ENCODE measurements at places on chromosomes 3 and 15.

GRCh38 chr15:72338617-72339321, 18.8 kb upstream of the CELF6 start:
- DNase-seq, result no peak

DNA sequence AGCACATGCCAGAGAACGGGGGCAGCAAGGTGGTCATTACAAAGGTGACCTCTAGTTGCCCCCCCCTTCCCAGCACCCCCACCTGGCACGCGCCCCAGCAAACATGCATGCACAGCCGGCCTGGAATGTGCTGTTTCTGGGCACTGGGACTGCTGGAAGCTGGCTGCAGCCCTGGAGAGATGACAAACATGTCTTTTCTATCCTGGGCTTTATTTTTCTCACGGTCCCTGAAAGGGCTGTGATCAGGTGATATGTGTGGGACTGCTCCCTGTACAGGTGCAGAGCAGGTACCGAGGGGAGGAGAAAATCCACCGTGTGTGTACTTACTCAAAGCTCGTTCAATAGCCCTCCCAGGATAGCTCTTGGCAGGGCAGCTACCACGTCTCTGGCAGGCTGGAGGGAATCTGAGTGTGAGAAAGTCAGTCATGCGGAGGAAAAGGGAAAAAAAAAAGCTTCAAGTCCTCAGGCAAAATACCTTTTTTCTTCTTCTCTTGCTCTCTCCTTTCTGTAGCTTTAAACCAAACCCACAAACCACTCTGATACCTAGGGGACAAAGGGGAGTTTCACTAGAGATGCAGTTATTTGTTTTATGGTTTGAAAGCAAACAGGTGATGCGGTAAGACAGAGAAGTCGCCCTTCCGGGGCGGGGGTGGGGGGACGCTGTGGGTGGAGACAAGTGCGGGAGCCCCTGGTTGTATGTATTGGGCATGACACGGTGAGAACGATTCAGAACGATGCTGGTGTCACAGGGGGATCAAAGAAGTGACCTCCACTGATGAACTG, 5.0 kb upstream of the HES1 start:
- DNase-seq, result no peak

DNA sequence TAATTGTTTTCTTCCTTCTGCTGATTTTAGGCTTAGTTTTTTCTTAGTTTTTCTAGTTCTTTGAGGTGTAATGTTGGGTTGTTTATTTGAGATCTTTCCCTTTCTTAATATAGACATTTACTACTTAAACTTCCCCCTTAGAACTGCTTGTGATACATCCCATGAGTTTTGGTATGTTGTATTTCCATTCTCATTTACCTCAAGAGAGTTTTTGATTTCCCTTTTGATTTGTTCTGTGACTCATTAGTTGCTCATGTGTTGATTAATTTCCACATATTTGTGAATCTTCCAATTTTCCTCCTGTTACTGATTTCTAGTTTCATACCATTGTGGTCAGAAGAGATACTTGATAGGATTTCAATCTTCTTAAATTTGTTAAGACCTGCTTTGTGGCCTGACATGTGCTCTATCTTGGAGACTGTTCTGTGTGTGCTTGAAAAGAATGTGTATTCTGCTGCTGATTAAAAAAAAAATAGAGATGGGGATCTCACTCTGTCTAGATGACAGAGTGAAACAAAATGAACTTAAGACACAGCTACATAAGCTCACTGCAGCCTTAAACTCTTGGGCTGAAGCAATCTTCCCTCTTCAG, 22.3 kb downstream of the GRM2 start:
- no peak for DNase-seq

DNA sequence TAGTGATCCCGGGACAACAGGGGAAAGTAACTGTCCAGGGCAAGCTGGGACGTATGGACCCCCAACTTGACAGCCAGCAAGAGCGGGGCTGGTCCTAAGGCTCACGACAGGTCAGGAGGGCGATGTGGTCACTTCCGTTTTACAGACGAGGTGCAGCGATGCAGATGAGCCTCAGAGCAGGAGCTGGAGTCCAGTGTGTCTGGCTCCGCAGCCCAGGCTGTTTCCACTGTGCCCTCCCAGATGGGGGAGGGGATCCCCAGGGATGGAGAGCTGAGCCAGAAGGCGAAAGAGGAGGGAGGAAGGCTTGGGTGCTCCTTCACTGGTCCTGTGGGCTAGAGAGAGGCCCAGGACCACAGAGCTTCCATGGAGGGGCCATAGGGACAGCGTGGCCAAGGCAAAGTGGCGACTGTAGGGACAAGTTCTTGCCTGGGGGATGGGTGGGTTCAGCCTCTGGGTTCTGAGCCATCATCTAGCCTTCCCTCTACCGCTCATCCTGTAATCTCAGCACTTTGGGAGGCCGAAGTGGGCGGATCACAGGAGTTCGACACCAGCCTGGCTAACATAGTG, 5.7 kb downstream of the SNX33 start:
- DNase-seq, result no peak

- DNase-seq, result no peak
Measured at GRCh38 chr15:58308742-58309355, 122.9 kb upstream of the LIPC start.

DNA sequence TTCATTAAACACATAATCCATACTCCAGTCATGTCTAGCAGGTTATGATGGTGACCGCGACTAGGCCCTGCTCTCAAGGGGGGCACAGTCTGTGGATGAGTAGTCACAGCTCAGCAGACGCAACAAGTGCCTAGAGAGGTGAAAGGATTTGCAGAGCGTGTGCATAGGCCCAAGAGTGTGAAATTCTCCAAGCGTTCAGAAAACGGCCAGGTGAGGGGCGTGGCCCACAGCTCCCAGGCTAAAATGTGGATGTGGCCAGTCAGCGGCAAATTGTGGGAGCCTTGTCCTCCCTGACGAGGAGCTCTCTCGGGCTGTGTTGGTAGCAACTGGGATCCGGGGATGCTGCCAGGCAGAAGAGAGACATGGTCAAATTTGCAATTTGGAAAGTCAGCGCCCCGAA, 46.4 kb upstream of the TSEN2 start:
- DNase-seq, result no peak

DNA sequence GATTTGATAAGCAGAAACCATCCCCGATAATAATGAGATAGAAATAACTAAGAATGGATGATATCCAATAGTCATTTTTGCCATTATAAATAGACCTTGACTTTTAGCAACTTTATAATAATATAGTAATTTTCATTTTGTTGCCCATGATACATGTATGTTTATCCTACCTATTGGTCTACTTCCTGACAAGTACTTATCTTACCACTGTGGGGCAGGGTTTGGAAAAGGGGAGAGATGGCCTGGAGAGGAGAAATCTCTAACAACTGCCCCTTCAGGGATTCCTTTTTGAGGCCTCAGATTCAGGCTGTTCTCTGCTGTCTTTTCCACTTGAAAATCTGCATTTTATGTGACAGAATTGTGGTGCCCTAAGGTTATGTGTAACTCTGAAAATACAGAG, 42.2 kb downstream of the FAM98B start:
- no peak for DNase-seq

GRCh38 chr3:197700095-197700494, 36.6 kb downstream of the RUBCN start:
- no peak for DNase-seq

GRCh38 chr3:188280627-188281026, 126.7 kb downstream of the LPP start:
- no peak for DNase-seq

DNA sequence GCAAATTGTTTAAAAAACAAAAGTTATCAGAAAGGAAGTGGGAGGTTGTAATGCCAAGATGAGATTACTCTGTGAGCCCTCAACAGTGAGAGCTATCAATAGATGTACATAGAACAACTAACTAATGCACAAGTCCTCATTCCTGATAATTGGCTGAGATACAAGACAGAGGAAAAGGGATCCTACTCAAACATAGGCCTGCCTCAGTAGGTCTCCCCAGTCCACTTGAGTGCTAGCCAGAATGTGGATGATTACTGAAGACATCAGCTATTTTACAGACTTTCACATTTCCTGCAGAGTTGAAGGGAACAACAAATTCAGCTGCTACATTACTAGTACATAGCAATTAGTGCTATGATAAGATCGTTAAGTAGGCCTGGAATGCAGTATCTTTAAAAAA, 981.9 kb downstream of the TUSC7 start:
- no peak for DNase-seq

DNA sequence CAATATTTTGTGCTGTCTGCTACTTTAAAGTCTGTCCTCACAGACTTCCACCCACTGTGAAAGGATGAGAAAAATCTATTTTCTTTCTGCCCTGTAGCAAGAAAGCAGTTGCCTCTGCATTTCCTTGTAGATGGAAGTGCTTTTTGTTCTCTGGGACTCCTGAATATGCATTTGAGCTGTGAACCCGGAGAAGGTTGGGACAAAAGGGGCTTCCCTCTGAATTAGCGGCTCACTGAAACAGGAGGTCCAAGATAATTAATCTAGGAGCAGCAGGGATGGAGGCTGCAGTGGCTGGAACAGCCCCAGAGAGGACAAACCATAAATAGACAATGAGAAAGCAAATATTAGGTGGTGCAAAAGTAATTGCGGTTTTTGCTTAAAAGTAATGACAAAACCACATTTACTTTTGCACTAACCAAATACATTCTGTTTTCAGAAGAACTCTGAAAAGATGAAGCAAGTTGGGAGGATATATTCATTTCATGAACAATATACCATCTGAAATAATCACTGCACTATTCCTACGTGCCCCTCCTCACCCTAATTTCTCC, 143.4 kb upstream of the KBTBD8 start:
- no peak for DNase-seq

GRCh38 chr3:41569632-41570305, 370.5 kb downstream of the CTNNB1 start:
- DNase-seq, result no peak

- DNase-seq, result no peak
Measured at GRCh38 chr3:10173926-10174435, 9.3 kb downstream of the IRAK2 start.

- no peak for DNase-seq
Measured at GRCh38 chr3:127888564-127889107, 26.4 kb upstream of the KBTBD12 start.

- no peak for DNase-seq
Measured at GRCh38 chr15:89839167-89839810, 24.6 kb upstream of the ANPEP start.

GRCh38 chr3:82815417-82816058, 1054.1 kb upstream of the GBE1 start:
- DNase-seq, result no peak

- no peak for DNase-seq
Measured at GRCh38 chr15:52361975-52362494, 66.4 kb upstream of the MYO5C start.

DNA sequence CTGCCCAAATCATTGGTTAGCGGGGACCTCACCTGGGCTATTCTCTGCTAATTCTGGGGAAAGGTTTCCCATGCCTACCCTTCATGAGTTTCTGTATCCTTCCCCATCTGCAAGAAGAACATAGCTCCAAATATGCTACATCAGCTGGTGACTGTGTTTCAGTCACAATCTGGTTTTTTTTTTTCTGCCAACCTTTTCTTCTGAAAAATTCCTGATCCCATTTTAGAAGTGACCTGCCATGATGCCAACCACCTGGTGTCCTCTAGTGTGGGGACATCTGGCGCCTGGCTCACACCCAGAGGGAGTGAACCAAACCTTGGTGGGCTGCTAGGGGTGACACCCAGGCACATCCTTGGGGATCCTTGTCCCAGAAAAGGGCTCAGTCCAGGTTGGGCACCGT, 76.1 kb downstream of the CHRD start:
- DNase-seq, result no peak

GRCh38 chr3:94308767-94309166, 245.9 kb downstream of the NSUN3 start:
- DNase-seq, result no peak
